NCI-H748 treated with DMSO at 0.1 percent for 48 hours (cell line): ENCODE measurements at places on chromosomes 2 and 18.

DNA sequence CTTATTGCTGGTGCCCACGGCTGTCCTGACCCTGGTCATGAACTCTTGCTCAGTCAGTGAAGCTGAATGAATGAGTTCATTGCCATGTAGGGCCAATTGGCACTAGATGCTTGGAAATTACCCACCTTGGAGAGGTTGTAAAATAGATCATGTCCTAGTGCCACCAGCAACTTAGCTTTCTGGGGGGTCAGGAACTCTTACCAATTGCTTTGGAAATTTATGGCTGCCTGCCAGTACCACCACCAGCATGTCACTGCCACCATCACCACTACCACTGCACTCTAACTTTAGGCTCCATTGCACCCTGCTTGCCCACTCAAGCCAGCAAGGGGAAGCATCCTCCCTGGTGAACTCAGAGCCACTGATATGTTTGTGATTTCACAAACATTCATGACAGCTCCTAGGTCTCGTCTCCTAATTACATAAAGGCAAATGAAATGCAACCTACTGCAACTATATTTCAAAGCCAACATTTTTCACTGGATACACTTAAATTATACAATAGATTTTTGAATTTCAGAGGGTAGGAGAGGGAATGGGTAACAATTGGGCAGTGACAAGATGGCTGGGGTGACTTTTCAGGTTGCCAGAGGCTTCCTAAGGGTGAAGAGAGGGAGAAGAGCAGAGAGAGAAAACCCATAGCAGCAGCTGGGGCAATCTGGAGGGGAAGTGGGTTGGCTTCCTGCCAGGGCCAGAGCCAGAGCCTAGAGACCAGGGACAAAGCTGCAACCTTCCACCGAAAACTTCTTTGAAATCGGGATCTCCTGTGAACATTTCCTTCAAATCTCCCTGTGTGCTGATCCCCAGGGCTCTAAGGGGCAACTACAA, 3.5 kb upstream of the EMILIN1 start:
- DNase-seq: no peak

DNA sequence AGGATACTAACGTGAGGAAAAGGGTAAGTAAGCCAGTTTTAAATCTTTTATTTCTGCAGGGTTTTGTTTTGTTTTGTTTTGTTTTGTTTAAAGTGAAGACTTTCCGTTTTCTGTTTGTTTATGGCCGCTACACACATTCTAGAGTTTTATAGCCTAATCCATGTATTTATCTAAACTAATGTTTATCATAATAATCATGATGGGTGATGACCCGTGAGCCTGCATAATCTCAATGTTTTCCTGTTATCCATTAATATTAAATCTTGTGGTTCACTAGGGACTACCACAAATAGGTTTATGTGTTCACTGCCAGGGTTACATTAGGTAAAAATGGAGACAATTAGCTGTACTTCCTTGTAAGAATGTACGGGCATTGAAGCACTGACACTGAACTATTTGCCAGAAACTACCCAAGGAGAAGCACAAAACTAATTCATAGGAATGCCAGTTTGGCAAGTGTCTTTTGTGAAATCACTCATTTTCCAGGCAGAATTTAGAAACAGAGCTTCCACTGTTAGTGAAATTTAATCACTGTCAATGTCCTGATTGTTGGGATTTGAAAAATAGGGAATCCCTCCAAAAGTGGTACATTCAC, 574.8 kb downstream of the LRP1B start:
- DNase-seq: no peak

GRCh38 chr2:74740741-74741431, 86.8 kb downstream of the SEMA4F start:
- DNase-seq: no peak

GRCh38 chr2:174254267-174254666, 5.9 kb upstream of the OLA1 start:
- no peak for DNase-seq

GRCh38 chr2:126244937-126245336, 411.0 kb upstream of the GYPC start:
- DNase-seq: no peak

DNA sequence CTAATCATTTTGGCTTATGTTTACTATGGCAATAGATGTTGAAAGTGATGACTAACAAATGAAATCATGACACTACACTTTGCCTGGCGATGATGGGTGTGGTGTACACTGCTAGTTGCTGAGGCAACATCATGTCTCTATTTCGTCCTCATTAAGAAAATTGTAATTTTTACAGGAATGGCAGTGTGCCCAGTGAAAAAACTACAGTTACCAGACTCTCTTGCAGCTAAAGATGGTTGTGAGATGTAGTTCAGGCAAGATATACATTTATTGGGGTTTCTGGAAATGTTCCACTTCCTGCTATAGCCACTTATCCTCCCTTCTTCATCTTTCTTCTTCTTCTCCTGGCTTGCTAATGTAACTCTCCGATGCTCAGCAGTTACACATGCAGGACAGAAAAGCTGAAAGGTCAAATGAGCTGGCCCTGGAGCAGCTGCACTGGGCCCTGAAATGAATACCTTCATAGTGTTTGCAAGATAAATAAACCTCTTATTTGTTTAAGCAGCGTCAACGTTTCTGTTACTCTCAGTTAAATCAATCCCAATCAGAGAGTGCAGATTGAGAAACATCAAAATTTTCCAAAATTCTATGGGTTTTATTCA, 46.0 kb downstream of the SOCS6 start:
- no peak for DNase-seq

DNA sequence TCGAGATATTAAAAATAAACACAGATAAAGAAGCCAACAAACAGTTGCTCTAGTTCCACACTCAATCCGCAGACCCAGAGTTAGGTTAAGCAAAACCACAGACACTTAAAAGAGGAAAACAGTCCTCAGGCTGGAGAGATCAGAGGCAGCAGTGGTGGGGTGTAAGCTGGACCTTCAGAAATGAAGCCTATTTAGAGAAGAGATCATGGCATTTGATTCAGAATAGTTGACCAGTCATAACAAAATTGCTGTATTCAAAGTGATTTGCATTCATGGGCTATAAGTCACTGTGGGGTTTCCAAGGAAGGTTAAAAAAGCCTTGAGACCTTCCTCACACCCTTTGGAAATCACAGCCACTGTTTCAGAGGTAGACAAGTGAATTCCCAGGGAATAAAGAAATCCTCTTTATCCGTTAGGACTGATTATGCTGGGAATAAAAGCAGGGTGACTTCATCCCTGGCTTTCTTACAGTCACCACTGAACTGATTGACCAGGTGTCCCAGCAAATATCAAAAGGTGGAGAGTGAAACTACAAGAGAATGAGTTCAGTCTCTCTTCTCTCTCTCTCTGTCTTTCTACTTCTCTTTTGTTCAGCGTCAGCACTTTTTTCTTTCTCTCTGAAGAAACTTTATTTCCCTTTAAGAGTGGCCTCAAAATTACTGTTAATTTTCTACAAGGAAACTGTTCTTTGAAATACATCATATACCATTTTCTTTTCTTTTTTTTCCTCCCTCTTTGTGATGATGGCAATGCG, 171.8 kb upstream of the PIK3C3 start:
- DNase-seq: no peak

- DNase-seq: no peak
Measured at GRCh38 chr2:200968162-200968561, 4.7 kb upstream of the ORC2 start.

- no peak for DNase-seq
Measured at GRCh38 chr2:7867867-7868266, 814.0 kb upstream of the ID2 start.

GRCh38 chr2:114859726-114860510, 417.5 kb downstream of the DPP10 start:
- no peak for DNase-seq

- no peak for DNase-seq
Measured at GRCh38 chr2:6937582-6937981, 20.4 kb downstream of the RNF144A start.

DNA sequence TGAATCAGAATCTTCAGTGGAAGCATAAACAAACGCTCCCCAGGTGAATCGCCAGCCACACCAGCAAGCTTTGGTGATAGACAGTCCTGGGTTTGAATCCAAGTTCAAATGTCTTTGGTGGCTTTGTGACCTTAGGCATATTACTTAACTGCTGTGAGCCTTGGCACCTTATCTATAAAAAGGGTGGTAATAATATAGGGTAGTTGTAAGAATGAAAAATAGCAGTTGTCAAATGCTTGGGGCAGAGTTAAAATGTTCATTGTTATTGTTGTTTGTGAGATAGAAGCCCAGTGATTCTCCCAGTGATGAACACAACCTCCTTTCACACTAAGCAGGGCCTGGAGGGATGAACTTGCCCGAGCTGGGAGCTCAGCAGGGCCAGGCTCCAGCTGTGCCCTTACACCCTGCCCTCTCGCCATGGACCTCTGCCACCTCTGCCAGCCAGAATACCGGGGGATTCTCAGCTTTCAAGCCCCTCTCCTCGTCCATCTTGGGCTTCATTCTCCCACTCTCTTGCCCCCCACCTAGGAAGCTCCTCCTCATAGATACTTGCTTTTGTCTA, 6.1 kb upstream of the TMBIM1 start:
- no peak for DNase-seq

DNA sequence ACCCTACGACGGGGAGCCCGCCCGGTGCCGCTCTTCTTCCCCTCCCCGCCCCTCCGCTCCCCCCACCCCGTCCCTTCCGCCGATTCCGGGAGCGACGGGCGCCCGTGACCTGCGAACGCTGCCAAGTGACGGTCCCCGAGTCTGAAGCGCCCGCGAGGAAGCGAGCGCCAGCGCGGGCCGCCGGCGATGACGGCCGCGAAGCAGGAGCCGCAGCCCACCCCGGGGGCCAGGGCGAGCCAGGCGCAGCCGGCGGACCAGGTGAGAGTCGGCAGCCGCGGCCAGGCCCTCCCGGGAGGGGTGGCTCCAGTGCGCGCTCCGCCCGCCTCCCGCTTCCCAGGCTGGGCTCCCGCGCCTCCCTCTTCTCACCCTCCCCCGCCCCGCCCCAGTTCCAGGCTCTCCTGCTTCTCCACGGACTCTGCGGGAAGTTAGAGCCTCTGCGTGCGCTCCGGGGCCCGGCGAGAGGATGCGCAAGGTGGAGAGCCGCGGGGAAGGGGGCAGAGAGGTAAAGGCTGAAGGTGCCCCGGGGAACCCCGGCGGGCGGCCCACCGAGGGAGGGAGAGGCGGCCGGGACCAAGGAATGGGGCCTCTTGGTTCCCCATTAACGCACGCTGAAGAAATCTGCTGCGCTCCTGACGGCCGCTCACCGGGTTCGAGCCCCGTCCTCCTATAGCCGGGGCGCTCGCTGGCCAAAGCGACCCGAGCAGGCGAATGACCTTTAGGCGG, 719.5 kb downstream of the DPP10 start:
- no peak for DNase-seq

- DNase-seq: no peak
Measured at GRCh38 chr2:195697681-195698220, 40.7 kb downstream of the SLC39A10 start.

DNA sequence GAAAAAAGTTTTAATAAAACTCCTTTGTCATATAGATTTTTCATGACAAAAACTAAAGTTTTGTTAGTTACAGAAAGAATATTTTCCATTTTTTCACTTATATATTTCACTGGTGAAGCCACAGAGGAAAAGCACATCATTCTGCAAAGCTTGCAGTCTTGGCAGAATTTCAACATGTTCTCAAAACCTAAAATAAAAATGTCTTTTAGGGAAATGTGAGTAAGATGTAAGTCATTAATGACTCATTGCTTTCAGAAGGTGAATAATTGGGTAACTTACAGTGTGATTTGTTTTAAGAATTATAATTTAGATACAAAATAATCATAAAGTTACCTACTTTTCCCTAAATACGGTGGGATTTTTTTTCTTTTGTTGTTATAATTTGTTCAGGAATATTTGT, 43.4 kb upstream of the TNFRSF11A start:
- no peak for DNase-seq

DNA sequence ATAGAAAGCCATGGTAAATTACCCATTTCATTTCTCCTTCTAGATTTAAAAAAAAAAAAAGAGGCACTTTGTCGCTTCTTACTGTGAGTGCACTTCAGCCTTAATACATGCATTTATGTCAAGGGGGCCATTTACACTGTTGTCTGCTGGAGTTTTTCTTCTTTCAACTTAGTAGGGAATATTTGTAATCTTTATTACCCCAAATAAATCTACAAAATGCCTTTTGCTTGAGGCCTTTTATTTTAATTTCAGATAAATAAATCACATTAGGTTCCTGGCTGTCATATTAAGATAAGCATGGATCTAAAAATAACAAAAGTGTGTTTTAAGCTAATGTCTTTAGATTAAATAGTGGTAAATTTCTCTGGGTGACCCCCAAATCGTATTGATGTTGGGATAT, 276.0 kb downstream of the NCKAP5 start:
- no peak for DNase-seq

- no peak for DNase-seq
Measured at GRCh38 chr18:8121101-8121500, 488.1 kb upstream of the RAB12 start.

GRCh38 chr2:208315081-208315788, 49.2 kb downstream of the PIKFYVE start:
- no peak for DNase-seq

- no peak for DNase-seq
Measured at GRCh38 chr2:214587442-214587841, 176.6 kb downstream of the VWC2L start.

DNA sequence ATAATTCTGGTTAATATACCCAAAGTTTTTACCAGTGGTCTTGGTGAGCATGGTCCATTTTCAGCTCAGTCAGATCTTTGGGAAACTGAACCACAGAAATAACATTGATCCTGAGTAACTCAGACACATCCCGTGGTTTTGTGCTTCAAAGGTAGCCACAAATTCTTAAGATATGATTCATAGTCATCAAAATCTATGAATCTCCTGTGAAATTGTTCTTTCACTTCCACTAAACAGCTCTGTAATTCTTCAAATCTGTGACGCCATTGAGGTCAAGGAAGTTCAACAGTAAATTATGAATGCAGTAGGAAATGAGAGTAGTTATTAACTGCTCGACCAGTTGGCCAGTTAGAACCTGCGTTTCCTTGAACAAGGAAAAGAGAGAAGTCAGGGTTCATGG, 147.3 kb downstream of the IRS1 start:
- no peak for DNase-seq

- DNase-seq: no peak
Measured at GRCh38 chr2:227643990-227644551, 22.5 kb upstream of the SCYGR5 start.

- no peak for DNase-seq
Measured at GRCh38 chr2:117832905-117833613, 18.6 kb downstream of the DDX18 start.

- DNase-seq: no peak
Measured at GRCh38 chr2:239601880-239602279, 201.1 kb upstream of the HDAC4 start.

DNA sequence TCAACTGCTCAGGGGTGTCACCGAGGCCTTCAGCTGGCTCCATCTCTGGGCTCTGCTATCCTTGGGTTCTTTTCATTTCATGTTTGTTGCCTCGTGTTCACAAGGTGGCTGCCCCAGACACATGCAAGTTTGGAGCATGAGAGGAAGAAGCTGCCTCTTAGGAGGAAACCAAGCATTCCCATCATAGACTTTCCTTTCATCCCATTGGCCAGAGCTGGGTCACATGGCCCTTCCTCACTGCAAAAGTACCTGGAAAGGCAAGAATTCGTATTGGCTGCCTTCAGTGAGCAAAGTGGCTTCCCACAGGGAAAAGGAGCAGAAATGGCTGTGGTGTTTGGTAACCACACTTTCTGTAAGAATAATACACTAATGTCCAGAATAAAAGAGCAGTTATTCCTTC, 155.7 kb upstream of the RAB12 start:
- no peak for DNase-seq
